ENCODE measurements at places on chromosomes 2 and 18.

DNA sequence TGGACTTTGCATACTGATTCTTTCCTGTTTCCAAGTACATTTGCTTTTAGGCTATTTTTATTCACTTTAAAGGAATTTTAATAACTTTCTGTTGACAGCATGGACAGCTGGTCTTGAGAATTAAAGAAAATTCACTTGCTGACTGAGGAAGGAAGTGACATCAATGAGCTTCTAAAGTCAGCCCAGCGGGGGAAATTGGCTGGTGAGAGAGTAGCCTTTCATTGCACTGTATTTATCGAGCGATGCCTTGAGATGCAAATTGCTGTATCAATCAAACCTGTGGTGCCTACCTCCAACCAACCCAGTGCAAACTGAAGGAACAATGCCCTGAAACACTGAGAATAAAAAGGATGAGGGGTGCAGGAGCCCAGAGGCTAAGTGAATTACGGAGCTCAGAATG is 91.4 kb upstream of the AQP4 start:
- H3K27ac ChIP-seq: no peak overlapping the region
- no peaks in the 10 kb centered on the region for H3K4me1 ChIP-seq
- no peaks in the 10 kb centered on the region for H3K36me3 ChIP-seq
- no peak overlapping the region for H3K4me3 ChIP-seq

- H3K27me3 ChIP-seq: no peaks in the 10 kb centered on the region
- no peaks in the 10 kb centered on the region for H3K4me1 ChIP-seq
- H3K4me3 ChIP-seq: no peak overlapping the region
- no peaks in the 10 kb centered on the region for H3K36me3 ChIP-seq
- H3K27ac ChIP-seq: no peak overlapping the region
Observed at GRCh38 chr2:12207491-12207890, 461.1 kb downstream of the LPIN1 start.

- H3K27me3 ChIP-seq: no peaks in the 10 kb centered on the region
- DNase-seq: no peak
- H3K4me3 ChIP-seq: no peak overlapping the region
- H3K36me3 ChIP-seq: no peaks in the 10 kb centered on the region
Observed at GRCh38 chr2:124530203-124530602, 505.1 kb downstream of the CNTNAP5 start.

GRCh38 chr2:122875091-122875865 is 1119.8 kb downstream of the TSN start:
- H3K27me3 ChIP-seq: no peaks in the 10 kb centered on the region
- H3K4me3 ChIP-seq: no peak overlapping the region
- no peak overlapping the region for H3K27ac ChIP-seq

GRCh38 chr2:105796791-105797190 is 52.1 kb downstream of the NCK2 start:
- H3K36me3 ChIP-seq: no peaks in the 10 kb centered on the region
- H3K4me3 ChIP-seq: peak overlapping the region; percentile 31
- no peaks in the 10 kb centered on the region for H3K27me3 ChIP-seq
- H3K27ac ChIP-seq: peak overlapping the region; percentile 96
- H3K4me1 ChIP-seq: peaks cover 60% of the 10 kb centered on the region

- H3K27ac ChIP-seq: no peak overlapping the region
- DNase-seq: no peak
- H3K4me3 ChIP-seq: no peak overlapping the region
- no peaks in the 10 kb centered on the region for H3K4me1 ChIP-seq
- no peaks in the 10 kb centered on the region for H3K36me3 ChIP-seq
Observed at GRCh38 chr18:50847192-50847591, 27.4 kb upstream of the MRO start.

DNA sequence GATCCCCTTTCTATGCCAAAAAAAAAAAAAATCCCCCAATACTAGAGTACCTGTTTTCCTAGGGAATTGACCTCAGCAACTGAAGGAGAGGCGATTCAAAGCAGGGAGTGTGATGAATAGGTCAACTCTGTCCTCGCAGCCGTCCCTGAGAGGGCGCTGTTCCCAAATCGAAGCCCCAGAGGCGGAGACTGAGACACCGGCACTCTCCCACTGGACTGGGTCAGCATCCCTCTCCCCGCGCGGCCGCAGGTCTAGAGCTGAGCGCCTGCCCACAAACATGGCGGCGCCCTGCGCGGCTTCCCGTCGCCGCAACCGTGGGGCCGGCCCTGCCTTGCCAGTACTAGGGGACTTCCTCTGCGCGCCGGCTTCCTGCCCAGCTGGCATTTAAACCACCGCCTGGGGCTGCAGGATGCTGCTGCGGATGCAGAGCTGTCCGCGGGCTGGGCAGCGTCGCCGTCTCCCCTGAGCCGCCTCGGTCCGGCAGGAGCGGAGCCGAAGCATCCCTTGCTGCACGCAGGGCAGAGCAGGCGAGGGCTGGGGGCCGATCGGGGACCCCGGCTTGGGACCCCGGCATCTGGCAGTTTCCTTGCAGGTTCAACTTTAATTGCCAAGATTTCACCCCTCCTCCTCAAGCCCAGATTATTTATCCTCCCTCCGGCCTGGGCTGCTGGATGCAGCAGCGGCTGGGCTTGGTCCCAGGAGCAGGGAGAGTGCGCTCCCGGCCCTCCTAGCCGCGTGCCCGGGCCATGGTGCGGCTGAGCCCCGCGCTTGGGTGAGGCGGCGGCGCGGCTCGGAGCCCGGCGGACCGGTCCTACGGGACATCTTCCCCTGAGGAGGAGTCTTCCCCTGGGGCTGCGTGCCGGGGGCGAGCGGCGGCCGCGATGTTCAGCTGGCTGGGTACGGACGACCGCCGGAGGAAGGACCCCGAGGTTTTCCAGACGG is at the start of gene EHD3:
Gene EHD3 (plus strand): TSS at position 412 of the 942 bp plus-strand sequence. CDS start 470 bp downstream, at position 882.
- H3K27ac ChIP-seq: no peak within 1 kb of the TSS
- no peak for DNase-seq
- H3K4me3 ChIP-seq: peak within 1 kb of the TSS; percentile 48
- H3K27me3 ChIP-seq: no peaks in the 10 kb centered on the region

- no peaks in the 10 kb centered on the region for H3K36me3 ChIP-seq
- H3K27ac ChIP-seq: no peak overlapping the region
- DNase-seq: no peak
- no peak overlapping the region for H3K4me3 ChIP-seq
- no peaks in the 10 kb centered on the region for H3K27me3 ChIP-seq
- H3K4me1 ChIP-seq: no peaks in the 10 kb centered on the region
Observed at GRCh38 chr2:5121642-5122041, 570.5 kb upstream of the SOX11 start.

- no peaks in the 10 kb centered on the region for H3K27me3 ChIP-seq
- H3K4me1 ChIP-seq: peaks cover 10% of the 10 kb centered on the region
Observed at GRCh38 chr2:131152074-131152473, 46.9 kb downstream of the PLEKHB2 start.

GRCh38 chr2:65016789-65017188 is 27.6 kb downstream of the SLC1A4 start:
- peaks cover 29% of the 10 kb centered on the region for H3K36me3 ChIP-seq
- H3K27ac ChIP-seq: peak overlapping the region; percentile 38
- no peaks in the 10 kb centered on the region for H3K27me3 ChIP-seq
- peaks cover 24% of the 10 kb centered on the region for H3K4me1 ChIP-seq

- DNase-seq: no peak
- no peak overlapping the region for H3K4me3 ChIP-seq
- no peaks in the 10 kb centered on the region for H3K4me1 ChIP-seq
Observed at GRCh38 chr18:57953883-57954282, 90.1 kb upstream of the NEDD4L start.

- no peaks in the 10 kb centered on the region for H3K4me1 ChIP-seq
- H3K27me3 ChIP-seq: no peaks in the 10 kb centered on the region
- H3K27ac ChIP-seq: no peak overlapping the region
- H3K4me3 ChIP-seq: no peak overlapping the region
- DNase-seq: no peak
- no peaks in the 10 kb centered on the region for H3K36me3 ChIP-seq
Observed at GRCh38 chr2:38030635-38031355, 45.2 kb downstream of the CYP1B1 start.

DNA sequence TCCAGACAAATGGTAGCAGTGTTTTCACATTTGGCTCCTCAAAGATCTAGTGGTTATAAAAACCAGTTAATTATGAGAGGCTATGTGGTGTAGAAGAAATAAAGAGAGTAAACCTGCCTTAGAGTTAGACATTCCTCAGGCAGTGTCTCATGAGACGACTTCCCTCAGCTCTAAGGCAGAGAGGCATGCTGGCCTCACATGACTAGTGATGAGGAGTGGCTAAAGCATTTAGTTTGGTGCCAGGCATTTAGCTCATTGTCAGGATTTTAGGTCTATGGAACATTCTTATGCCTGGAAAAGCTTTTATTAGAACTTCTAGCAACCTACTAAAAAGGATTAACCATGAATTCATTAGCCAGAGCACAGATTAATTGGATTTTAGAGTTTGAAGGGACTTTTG is 90.3 kb downstream of the RPRM start:
- H3K4me1 ChIP-seq: no peaks in the 10 kb centered on the region
- no peaks in the 10 kb centered on the region for H3K36me3 ChIP-seq
- no peak overlapping the region for H3K27ac ChIP-seq

GRCh38 chr2:222105046-222105445 is 193.8 kb downstream of the PAX3 start:
- H3K36me3 ChIP-seq: no peaks in the 10 kb centered on the region
- no peak overlapping the region for H3K4me3 ChIP-seq
- no peaks in the 10 kb centered on the region for H3K27me3 ChIP-seq
- H3K27ac ChIP-seq: no peak overlapping the region
- H3K4me1 ChIP-seq: no peaks in the 10 kb centered on the region
- no peak for DNase-seq
